ENCODE measurements at places on chromosomes 1 and 21.
A peak's percentile ranks its signal among the peaks of the same experiment; 100 is the strongest.

DNA sequence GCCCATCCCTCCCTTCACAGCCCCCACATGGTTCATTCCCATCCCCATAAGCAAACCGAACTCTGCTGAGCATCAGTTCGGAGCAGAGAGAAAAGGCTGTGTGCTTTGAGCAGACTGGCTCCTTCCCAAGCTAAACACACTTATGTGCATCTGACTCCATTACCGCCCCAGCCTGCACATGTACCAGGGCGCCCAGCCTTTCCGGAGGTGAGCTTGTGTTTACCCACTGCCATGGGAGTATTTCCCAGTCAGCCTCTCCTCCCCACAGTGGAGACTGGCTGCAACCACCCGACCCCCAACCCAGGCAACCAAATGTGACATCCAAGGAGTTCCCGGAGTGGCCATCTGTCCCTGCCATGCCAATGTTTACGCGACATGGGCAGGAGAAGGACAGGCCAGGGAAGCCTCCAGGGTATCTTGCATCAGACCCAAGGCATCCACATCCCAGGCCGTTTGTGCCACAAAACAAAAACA is 9.4 kb downstream of the TIAM1 start:
- no peak for DNase-seq

DNA sequence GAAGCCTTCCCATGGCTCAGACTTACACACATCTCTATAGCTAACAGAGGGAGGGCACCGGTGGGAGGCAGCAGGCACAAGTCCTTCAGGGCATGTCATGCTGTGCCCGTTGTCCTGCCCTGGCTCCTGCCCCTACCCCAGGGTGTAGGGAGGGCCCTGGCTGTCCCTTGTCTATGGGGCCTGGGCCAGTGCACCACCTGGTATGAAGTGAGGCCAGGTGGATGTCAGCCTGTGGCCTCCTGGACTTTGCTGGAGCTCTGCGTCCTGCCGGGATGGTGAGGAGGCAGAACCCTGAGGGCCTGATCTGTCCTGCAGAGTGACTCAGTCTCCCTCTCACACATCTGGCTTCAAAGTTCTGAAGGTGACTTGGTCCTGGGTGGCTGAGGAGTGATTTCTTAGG is 47.3 kb upstream of the GPR37L1 start:
- no peak for DNase-seq

DNA sequence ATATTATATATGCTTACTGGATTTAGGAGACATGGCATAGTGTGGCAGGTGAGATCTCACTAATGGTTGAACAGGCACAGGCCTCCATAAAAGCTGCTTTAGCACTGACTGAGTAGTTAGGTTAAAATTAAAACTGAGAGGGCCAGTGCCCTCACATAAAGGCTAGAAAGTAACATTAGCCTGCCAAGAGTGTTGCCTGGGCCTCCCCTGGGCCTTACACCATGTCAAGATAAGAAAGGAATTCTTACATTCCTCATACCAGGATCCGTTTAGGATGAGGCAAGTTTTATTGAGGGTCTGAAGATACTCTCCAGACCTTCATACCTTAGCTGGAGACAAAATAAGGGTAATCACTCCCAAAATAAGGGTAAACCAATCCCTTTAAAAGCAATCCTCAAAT is 1011.8 kb downstream of the PLA2G4A start:
- no peak for DNase-seq

- no peak for DNase-seq
These were observed 51.7 kb downstream of the TOR1AIP2 start for GRCh38 chr1:179825798-179826460.

GRCh38 chr1:172391976-172392375 is 28.5 kb upstream of the C1orf105 start:
- DNase-seq = no peak

- DNase-seq = peak; percentile 64
These were observed 109.0 kb downstream of the CACNA1E start for GRCh38 chr1:181592255-181592859.

GRCh38 chr1:78176448-78176847 is 130.7 kb downstream of the GIPC2 start:
- DNase-seq = no peak

DNA sequence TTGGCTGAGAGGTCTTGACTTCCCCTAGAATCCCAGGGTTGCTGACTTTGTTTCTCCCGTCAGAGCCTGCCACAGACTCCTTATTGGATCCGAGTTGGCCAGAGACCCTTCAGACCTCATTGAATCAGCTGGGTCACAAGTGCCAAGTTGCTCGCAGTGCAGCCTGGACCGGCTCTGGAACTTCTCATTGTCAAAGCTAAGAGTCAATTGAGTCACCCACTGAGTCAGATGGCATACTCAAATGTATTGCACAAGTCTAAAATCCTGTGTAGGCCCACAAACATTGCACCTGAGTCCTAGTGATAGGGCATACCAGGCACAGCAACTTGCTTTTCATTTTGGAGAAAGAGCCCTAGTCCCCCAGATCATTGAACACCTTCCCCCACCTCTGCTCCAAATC is 20.4 kb upstream of the SCAF4 start:
- no peak for DNase-seq

GRCh38 chr1:28326984-28327383 is 1.9 kb upstream of the MED18 start:
- DNase-seq = no peak

DNA sequence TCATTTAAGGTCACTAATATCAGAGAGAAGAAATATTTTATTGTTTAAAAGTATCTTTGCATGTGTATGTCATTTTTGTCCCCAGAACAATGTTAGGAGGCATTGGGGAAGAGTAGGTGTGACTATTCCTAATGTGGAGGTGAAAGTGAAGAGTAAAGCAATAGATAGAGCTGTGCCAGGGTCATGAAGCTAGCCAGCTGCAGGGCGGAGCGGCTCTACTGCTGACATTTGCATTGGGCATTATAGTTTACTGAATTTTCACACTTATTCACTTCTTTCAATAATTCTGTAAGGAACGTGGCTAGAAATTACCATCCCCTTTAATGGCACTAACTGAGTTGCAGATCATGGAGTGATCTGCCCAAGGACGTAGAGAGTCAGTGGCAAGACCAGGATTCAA is 35.3 kb downstream of the KCNA2 start:
- DNase-seq = no peak

- no peak for DNase-seq
These were observed at the start of gene SELL for GRCh38 chr1:169711469-169712308. TSS of gene SELL (minus strand) at chr1:169711620. CDS start at chr1:169711498, 122 bp downstream.

DNA sequence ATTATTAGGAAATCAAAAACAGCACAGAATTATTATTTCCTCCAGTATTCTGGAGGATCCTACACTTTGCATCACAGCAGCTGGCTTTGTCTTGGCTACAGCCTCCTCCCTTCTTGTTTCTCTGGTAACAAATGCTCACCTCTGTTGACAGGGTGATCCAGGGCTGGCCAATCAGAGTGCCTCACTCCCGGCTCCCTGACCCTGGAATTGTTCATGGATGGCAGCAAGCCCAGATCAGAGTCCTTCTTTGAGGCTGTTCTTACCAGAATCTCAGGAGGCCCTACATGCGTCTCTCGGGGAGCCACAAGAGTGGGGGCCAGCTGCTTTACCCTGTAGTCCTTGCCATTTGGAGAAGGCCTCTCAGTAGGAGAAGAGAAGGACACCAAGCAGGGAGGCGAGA is 48.4 kb upstream of the IGSF5 start:
- DNase-seq = no peak

DNA sequence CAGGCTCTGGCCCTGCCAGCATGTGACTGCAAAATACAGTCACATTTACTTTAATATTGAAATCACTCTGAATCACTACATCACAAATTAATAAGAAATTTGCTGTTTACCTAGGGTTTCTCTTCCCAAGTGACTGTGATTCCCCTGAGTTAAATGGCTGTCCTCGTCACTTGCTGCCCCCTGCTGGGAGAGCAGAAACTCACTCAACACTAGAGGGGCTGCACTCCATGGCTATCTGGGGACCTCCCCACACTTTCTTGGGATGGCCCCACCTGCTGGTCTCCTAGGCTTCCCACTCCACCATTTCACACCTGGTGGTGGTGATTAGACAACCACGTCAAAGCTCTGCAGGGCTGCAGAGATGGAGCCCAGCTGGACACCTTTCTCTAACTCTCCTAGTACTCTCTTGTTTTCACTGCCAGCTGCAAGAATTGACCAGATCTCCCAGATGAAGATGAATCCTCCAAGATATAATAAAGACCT is 63.4 kb downstream of the CD2 start:
- DNase-seq = no peak
